Activated CD4-positive, alpha-beta T cell treated with anti-CD3 and anti-CD28 coated beads, Interleukin-2, Interleukin-6, amounts not matched to agents 100 ng/mL and 50 ng/mL, durations not matched to agents 16 hours and 8 hours (primary cell): ENCODE measurements at places on chromosomes 3 and 15.

DNA sequence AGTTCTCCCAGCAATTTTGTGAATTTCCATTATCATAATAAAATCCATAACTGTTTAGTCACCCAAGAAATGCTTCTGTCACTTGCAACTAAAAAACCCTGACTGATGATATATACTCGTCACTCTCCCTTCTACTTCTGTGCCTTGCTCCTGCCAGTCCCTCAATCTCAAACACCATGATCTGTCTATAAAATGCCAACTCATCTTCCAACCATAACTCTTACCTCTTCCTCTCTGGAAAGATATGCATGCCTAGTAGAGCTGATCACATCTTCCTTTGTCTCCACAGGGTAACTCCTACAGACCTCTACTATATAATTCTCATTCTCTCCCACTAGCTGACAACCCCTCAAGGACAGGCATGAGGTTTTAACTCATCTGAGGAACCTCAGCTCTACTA lies 5.2 kb upstream of the VEPH1 start:
- no peak for DNase-seq

- DNase-seq: no peak
Observed at GRCh38 chr3:119367000-119367399, 72.8 kb downstream of the ARHGAP31 start.

DNA sequence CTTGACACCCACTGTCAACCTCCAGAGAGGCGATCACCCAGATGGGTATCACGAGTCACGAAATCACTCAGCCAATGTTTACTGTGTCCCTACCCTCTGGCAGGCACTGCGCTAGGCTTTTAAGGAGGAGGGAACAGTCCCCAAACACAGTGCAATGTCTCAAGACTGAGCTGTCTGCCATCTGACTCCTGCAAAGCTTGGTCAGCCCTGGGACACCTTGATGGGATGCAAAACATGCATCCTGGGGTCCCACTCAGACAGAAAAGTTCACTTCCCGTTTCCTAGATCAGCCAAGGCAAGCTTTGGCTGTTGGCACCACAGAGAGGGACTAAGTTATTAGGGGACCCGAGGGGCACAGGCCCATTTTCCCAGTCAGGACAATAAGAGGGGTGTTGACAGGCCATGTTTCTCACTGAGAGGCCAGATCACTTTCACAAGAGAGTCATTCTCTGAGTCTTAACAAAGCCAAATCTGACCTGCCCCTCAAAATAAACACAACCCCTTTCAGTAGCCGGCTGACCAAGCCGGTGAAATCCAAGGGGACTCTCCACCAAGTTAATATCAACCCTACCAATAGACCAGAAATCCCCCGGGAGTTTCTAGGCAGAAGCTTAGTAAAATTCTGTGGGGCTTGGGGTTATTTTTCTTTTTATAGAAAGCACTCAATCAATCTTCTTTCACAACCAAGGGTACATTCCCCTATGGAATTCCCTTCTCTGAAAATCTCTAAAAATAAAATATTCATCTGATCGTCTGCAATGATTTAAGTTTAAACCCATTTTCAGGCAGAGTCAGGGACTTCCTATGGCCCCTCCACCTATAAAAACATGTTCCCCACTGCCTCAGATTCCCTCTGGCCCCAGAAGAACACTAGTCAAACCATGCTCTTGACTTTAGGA lies 3.5 kb downstream of the RFTN1 start:
- peak; percentile 57 for DNase-seq

GRCh38 chr3:55013145-55013925 lies 85.5 kb upstream of the LRTM1 start:
- no peak for DNase-seq

DNA sequence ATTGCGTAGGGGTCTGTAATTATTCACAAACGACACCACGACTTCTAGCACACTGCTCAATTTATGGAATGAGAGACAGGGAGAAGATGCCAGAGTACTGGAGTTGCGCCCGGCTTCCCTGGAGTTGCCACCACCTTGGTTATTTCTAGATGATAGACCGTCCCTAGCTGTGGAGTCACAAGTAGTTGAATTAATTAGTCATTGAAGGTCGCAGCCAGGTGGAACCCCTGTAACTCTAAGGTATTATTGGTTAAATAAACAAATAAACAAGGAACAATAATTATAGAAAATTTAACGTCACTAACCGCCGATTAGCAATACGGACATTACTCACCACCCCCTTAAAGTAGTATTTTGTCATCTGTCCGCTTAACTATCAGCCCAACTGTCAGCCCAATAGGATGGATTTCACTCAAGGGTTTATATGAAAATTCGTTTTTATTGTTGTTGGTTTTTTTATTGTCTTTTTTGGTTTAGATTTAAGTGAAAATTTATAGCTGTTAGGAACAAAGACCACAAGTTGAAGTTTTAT lies 911 bp upstream of the AZI2 start:
- no peak for DNase-seq

DNA sequence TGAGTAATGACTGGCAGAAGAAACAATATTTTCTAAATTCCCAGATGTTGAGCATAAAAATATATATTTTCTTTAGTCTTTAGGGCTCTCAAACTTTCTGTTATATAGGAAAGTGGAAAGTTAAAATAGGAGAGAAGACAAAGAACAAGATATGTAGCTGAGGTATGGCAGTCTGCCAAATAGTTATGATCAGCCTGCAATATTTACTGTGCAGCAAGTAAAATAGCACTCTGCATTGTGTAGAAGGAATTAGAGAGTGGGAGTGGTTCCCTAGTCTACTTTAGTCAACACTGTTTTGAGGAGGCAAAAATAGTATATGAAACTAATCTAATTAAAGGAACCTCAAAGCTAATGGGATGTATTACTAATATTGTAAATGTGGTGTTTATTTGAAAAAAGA lies 978.1 kb upstream of the ALCAM start:
- no peak for DNase-seq

DNA sequence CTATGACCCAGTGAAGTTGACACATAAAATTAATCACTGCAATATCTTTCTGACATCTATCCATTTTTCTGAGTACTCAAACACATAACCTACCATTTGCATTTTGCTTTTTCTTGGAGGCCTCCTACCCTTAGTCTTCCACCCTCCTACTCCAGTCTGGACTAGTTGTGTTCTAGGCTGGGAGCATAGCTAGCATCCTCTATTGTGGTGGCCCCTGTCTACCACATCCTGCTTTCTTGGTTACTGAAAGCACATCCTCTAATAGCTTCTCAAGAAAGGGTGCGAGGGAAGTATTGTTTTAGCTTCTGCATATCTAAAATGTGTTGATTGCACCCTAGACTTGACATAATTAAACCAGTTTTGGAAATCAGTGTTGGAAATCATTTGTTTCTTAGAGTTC lies 176.5 kb downstream of the THSD4 start:
- DNase-seq: peak; percentile 8

- DNase-seq: no peak
Observed at GRCh38 chr3:93924491-93924890, 49.2 kb downstream of the PROS1 start.

DNA sequence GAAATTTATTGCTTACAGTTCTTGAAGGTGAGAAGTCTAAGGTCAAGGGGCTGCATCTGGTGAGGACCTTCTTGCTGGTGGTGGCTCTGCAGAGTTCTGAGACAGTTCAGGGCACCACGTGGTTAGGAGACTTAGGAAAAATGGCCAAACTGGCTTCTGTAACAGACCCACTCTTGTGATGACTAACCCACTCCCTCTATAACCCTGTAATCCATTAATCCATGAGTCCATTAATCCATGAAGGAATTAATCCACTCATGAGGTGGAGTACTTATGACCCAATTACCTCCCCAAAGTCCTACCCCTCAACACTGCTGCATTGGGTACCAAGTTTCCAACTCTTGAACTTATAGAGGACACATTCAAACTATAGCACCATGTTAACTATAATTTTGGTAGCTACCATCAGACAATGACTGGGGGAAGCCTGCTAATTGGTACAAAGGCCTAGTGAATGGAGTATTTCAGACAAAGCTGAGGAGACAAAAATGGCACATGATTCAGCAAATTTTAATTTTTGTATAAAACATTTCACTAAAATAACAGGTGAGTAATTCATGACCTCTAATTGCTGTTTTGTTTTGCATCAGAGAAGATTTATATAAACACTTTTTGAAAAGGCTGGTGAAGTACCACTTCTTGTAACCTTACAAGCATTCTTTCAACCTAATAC lies 374.1 kb upstream of the TBL1XR1 start:
- DNase-seq: no peak

DNA sequence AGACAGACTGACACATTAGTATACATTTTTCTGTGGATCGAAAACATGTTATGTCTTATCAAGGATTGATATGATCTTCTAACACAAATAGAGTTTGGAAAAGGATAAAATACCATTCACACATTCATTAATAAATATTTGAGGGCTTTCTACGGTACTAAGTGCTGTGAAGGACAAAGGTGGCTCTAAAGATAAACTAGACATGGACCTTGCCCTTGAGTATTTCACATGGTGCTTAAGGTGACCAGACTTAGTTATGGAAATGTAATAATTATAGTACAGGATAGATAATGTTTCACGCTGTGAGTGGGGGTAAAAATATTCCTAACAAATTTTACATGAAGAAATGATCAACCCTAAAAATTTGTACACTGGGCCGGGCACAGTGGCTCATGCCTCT lies 3.8 kb upstream of the RAP2B start:
- no peak for DNase-seq

DNA sequence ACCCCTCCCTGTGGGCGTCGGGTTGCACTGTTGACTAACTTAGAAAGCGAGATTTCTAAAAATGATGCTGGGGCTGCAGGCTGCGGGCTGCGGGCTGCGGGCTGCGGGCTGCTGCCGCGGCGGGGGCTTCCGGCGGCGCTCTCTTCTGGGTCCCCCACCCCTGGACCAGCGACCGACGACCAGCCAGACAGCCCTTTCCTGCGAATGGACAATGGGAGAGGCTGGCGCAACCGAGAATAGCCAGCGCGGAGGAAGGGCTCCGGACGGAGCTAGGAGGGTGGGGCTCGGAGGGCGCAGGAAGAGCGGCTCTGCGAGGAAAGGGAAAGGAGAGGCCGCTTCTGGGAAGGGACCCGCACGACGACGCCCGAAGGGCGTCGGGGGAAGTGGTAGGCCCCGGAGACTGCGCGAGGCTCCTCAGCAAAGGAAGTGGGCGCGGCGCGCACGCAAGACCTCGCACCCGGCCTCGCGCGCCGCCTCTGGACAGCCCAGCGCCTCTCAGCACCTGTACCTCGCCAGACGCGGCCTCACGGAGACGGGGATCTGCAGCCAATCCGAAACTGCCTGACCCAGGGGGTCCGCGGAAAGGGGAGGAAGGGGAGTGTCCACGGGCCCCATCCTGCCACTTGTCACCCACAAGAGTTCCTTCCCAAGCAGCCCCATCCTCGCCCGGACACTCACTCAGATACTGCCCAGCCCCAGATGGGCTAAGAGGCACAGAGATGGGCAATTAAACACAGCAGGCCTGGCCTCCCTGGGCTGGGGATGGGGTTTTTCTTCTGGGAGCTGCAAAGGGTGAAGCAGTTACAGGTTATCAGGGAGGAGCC lies 70.7 kb downstream of the SLC12A8 start:
- peak; percentile 84 for DNase-seq

GRCh38 chr3:171173736-171174135 lies 147.2 kb upstream of the SLC2A2 start:
- no peak for DNase-seq

- DNase-seq: no peak
Observed at GRCh38 chr3:154101250-154101649, 19.9 kb upstream of the ARHGEF26 start.

GRCh38 chr3:15979495-15979894 lies 181.7 kb upstream of the ANKRD28 start:
- DNase-seq: no peak

DNA sequence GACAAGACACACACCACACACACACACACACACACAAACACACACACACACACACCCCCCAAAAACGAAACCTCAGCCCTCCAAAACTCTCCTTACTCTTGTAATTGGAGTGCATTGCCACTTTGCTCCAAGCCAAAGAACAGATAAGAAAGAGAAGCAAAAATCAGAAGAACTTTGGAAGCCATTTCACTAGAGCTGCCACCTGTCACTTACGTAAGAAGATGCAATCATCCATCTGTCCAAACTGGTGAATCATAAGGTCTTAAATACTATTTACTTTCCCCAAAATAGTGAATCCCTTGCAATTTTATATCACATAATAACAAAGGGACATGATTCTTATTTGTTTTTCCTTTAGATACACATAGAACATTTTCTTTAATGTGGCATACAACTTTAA lies 285.4 kb downstream of the ZBTB20 start:
- DNase-seq: no peak

DNA sequence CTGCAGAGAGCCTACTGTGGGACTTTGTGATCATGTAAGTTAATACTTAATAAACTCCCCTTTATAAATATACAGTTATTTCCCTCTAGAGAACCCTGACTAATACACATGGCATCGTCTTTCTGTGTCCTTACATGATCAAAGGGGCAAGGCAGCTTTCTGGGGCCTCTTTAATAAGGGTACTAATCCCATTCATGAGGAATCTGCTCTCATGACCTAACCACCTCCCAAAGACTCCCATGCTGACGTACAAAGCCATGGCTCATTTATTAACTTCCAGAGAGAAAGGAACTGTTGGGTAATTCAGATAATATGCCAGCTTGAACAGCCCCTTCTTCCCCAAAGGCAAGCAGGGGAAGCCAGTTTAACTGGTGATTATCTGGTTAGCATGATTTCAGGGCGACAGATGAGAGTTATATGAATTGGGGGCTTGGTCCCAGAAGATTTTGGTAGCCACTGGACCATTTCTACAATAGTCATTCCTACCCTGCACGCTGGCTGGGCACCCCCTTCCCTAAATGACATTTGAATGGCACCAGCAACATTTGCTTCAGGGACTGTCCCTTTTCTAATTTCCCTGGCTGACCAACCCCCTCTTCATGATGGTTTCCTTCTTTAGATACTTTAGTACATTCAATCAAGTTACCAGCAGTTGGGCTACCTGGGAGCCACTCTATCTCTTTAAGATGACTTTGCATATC lies 83.6 kb upstream of the C3orf80 start:
- no peak for DNase-seq
